T-cell (primary cell): ENCODE measurements at places on chromosomes 6 and 20.

- DNase-seq, result no peak
Observed at GRCh38 chr6:5584078-5584482, 322.8 kb downstream of the FARS2 start.

- no peak for DNase-seq
Observed at GRCh38 chr6:41518118-41518517, 28.1 kb upstream of the FOXP4 start.

DNA sequence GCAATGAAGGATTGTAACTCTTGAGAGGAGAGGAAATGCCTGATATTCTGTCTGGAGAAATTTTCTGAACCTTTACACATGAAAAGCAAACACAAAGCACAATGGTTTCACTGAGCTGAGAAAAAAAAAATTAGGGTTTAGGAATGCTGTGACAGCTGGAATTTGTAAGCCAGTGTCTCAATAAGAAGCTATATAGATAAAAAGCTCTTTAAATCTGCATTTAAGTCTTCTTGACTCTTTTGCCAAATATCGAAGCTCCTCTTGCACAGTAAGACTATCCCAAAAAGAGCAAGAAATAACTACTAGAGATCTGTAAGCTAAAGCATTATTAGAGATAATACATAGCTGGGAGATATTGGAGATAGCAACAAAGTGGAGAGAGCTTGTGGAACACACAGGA lies 1334.0 kb upstream of the CITED2 start:
- no peak for DNase-seq

GRCh38 chr6:166032366-166033200 lies 135.1 kb downstream of the TBXT start:
- DNase-seq, result no peak

DNA sequence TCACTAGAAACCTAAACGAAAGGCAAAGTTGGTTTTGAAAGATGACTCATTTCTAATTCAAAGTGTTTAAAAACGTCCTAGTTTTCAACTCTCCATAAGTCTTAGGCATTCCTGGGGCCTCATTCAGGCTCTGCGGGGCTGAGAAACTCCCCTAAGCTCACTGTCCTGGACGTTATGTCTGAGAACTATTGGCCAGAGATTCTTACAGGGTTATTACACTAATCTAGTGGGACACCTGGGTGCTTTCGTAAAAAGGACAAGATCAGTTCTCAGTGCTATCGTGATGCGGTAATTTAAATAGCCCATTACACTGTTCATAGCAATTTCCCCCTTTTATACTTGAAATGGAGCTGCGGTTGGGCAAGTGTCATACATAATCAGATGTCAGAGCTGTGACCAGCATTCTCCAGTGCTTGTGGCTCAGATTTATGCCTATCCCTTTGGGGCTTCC lies 280.9 kb downstream of the QKI start:
- DNase-seq, result no peak

GRCh38 chr6:25026723-25027122 lies 91.0 kb upstream of the RIPOR2 start:
- DNase-seq, result no peak

- DNase-seq, result no peak
Observed at GRCh38 chr20:43542674-43543073, 16.2 kb upstream of the SGK2 start.

GRCh38 chr20:45206725-45207124 lies at the start of gene SEMG1:
Gene SEMG1, plus strand, starts transcription at chr20:45207033. Its CDS starts 21 bp downstream, at chr20:45207054.
- DNase-seq, result no peak
